ENCODE measurements at places on chromosomes 4 and X.

DNA sequence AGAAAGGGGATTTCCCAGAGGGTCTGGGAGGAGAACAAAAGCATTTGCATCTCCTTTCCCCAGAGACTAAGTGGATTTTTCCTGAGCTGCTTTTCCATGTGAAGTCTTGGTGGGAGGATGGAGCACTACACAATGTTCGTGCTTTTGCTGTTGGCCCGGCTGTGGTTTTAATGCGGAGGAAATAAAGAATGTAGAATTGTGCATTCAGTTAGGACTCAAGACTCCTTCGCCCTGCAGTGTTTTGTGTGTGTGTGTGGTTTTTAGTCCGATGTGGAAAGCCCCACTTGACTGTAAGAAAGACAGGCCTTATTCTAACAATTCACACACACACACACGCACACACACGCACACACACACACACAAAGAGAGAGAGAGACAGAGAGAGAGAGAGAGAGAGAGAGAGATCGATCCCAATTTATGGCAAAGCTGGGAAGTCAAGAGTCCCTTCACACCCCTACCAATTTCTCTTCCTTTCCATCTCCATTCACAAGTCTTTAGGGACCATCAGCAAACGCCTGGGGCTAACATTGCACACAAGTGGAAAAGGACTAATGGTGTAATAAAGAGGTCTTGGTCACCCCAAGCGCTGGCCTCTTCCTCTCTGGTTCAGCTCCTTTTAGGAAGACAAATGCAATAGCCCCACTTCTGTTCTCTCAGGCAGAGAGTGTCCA lies 44.2 kb downstream of the CLDN34 start:
- no peak for DNase-seq

DNA sequence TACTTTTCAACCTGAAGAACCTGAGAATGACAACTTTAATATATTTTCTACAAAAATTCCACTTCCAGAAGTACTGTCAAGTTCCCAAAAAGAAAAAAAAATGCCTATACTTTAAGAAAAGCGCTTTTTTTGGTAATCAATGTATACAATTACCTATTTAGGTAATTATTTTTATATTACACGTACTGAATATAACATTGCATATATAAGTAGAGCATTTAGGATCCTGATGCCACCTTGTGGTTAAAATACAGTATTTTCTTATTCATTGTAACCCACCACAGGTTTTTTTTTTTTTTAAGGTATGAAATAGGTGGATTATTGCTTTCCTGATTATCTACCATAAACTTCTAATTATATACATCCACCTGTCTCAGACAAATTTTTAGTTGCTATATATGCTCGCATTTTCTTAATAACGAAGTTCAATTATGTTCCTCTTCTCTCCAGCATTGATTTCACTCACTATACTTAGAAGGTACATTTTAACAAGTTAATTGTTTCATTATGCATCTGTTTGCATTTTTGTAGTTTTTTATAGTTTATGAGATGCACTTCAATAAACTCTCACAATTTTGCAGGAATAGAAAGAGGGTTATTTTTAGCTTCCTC lies 5.2 kb downstream of the MAP9 start:
- no peak for DNase-seq

GRCh38 chr4:77595364-77595973 lies 10.2 kb upstream of the CXCL13 start:
- DNase-seq, result no peak

GRCh38 chrX:56314334-56314733 lies 82.2 kb downstream of the KLF8 start:
- DNase-seq, result no peak

DNA sequence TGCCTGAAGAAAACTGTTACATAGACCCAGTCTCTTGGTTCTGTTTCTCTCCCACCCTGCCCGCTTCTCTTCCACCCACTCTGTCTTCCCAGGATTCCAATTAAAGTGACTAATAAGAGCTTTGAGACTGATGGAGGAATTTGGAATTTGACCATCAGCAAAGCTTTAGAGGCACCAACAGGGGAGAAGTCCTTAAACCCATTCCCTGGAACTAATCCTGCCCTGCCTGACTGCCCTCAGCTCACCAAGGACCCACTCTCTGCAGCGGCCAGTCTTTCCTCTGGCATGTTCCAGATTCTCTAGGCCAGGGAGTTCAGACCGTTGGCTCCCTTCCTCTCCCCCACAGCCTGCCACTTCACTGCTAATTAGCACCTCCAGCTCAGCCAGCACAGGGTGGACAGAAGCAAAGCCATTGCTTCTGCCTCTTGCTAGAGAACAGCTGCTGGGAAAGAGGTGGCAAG lies 23.9 kb downstream of the SCD5 start:
- DNase-seq, result no peak

DNA sequence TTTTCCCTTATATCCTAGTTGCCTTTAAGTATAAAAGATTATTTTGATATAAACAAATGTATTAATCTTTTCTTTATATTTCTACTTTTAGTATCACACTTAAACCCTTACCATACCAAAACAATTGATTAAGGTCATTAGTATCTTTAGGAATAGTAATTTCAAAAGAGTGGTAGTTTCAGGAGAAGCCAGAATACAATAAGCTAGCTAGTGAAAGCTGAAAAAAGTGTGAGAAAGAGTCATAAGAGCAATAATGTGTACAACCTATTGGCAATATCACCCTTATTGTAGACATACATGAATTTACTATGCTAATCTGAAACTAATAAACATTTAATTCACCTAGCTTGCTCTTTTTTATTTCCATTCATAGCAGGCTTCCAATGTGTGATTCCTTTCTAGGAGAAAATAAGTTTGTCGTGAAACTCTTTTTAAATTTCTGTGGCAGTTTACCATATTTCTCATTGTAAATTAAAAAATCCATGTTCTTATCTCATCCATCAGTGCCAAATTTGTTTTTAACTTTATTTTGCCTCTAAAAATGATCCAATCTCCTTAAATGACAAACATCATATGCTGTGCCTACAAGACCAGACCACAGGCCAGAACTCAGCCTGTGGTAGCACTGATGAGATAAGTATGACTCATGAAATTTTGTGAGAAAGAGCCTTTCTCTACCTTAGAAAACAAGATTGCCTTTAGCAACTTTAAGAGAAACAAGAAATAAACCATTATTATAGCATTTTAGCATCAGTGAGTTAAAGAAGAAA lies 8.1 kb downstream of the NEK1 start:
- no peak for DNase-seq

DNA sequence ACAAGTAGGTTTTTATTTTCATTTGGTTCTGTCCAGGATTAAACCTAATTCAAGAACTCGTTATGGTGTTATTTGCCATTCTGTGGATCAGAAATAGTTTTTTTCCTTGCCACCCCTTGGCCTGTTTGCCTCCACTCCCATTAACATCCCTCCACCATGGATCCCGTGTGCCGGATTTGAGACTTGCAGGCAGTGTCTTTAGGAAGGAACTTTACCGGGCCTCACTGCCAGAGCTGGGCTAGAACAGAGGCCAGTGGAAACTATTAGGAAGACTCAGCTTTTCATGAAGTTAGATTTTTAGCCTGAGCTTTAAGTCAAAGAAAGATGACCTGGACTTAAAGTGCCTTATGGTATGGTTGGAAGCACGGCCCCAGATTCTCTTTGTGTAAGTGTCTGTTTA lies 2.4 kb downstream of the KLHL2 start:
- DNase-seq, result no peak

GRCh38 chr4:74944354-74944793 lies 11.5 kb downstream of the PARM1 start:
- DNase-seq, result no peak

GRCh38 chrX:153687121-153688039 lies at the start of gene SLC6A8:
Gene SLC6A8 (plus strand): TSS chrX:153687926. CDS start chrX:153688575, 649 bp downstream.
- no peak for DNase-seq

- no peak for DNase-seq
Observed at GRCh38 chr4:1116838-1117237, 3.5 kb upstream of the RNF212 start.

GRCh38 chr4:58507079-58507478 lies 1396.9 kb upstream of the IGFBP7 start:
- no peak for DNase-seq

DNA sequence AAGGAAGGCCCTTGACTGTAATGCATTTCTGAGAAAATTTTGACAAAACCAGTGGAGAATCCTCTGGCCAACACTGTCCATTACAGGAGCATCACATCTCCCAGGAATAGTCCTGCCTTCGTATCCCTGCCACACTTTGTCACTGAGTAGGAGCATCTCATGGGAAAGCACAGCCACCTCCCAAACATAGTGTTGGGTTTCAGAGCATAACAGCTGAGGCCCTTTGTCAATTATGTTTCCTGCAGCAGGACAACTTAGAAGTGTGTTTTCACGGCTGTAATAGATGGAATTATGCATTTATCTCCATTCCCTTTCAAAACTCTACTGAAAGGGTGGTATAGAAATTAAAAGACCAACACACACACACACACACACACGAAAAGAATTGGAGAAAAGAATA lies 91.1 kb upstream of the SMAD1 start:
- no peak for DNase-seq

Measured in esophagus squamous epithelium (tissue), 5 donors.